ENCODE measurements at places on chromosomes 1 and 21.

GRCh38 chr21:25552856-25553255 is 54.4 kb downstream of the MRPL39 start:
- no peak for DNase-seq

DNA sequence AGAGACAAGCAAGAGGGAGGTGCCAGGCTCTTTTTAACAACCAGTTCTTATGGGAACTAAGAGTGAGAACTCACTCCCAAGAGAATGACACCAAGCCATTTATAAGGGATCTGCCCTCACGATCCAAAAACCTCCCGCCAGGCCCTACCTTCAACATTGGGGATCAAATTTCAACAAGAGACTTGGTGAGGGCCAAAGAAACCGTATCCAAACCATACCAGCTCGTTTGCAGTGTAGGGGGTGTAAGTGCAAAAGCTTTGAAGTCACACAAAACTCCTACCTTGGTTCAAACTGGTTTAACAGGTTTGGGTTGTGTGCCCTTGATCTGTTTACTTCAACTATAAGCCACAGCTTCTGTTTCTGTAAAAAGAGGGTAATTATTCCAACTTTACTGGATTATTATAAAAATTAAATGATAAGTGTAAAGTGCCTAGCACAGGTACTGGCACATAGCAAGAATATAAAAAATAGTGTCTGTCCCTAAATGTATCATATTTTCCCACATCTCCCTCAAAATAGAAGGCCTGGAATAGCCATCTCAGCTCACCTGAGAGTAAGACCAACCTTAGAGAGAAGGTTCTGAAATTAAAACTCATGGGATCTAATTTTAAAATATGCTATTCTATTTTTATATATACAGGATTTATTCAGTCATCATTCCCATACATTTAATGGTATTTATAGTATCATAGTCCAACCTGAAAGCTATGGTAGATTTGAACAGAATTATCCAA is 7.0 kb upstream of the USP25 start:
- no peak for DNase-seq

DNA sequence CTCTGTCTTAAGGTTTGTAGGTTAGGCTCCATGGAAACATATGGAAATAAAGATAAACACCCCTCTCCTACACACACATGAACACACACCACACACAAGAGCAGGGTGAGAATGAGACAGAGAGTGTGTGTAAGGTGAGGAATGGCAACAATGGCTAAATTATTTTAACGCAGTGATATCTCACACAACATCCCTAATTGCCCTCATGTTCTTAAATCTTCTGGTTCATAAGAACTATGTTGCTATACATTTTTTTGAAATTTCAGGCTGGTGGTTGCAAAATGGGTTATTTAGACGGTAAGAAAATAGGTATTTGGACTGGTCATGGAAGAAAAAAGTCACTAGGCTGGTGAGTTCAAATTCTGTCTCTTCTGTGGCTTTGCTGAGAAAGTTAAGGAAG is 316.7 kb upstream of the ESRRG start:
- DNase-seq = no peak

DNA sequence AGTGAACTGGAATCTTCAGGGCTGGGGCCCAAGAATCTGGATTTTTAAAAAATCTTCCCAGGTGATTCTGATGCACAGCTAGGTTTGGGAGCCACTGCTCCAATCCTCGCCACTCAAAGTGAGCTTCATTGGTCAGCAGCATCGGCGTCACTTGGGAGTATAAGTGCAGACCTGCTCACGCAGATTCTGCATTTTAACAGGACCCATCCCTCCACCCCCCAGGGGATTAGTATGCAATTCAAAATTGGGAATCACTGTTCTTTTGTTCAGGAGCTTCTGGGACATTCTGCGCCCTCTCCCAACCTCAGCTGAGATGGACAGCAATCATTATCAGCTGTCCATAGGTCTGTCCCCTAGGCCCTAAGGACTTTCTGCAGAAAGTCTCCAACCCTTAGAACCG is 53.5 kb downstream of the LGR6 start:
- DNase-seq = no peak

GRCh38 chr1:178358456-178358855 is 138.3 kb downstream of the CLEC20A start:
- no peak for DNase-seq

DNA sequence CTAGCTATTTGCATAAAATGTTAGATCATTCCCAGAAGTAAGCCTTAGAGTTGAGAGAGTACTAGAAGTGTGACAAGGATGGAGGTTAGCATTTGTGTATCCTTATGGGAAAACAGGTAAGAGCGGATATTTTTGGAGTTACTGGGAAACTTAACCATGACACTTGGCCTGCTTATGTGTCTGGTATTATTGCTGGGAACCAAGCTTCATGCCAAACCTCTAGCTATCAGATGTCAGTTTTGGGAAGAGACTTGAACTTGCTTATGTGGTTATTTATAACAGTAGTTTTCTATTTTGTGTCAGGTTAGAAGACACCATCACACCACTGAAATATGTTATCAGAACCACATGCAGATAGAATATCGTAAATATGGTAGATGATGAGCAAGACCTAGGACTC is 230.3 kb upstream of the SGIP1 start:
- no peak for DNase-seq

GRCh38 chr1:64337475-64337874 is 132.5 kb upstream of the CACHD1 start:
- no peak for DNase-seq

DNA sequence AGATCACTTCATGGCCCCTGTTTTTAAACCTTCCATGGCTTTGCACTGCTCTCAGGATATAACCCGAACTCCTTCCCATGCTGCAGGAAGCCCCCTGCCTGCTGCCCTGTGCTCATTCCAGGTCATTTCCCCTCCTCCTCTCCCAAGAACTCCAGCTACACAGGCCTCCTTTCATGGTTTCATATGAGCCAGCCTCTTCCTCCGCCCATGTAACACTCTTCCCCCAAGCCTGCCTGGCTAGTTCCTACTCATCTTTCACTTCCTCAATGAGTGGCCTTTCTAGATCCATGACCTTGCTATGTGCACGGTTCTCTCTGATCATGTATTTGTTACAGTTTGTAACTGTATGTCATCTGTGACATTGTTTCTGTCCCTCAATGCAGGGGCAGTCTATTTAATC is 3.1 kb upstream of the NCF2 start:
- no peak for DNase-seq

- DNase-seq = no peak
These were observed 89.6 kb downstream of the NAV1 start for GRCh38 chr1:201628490-201628889.

DNA sequence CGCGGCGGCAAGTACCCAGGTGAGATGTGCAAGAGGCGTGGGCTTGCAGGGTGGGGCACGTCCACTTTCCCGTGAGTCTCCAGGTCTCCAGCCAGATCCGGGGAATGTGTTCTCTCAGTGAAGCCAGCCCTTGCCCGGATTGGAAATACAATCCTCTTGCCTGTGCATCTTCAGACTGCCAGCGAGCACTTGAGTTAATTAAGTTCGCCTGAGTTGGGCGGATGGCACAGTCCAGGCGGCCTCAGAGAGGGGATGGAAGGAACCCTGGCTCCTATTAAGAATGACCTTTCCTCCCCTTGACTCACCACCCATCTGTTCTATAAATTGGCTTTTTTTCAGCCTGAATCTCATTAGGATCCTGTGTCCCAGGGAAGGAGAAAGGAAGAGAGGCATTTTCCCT is 33.3 kb upstream of the CNTN2 start:
- DNase-seq = no peak

GRCh38 chr1:230568008-230568407 is 74.3 kb upstream of the COG2 start:
- peak; percentile 52 for DNase-seq

DNA sequence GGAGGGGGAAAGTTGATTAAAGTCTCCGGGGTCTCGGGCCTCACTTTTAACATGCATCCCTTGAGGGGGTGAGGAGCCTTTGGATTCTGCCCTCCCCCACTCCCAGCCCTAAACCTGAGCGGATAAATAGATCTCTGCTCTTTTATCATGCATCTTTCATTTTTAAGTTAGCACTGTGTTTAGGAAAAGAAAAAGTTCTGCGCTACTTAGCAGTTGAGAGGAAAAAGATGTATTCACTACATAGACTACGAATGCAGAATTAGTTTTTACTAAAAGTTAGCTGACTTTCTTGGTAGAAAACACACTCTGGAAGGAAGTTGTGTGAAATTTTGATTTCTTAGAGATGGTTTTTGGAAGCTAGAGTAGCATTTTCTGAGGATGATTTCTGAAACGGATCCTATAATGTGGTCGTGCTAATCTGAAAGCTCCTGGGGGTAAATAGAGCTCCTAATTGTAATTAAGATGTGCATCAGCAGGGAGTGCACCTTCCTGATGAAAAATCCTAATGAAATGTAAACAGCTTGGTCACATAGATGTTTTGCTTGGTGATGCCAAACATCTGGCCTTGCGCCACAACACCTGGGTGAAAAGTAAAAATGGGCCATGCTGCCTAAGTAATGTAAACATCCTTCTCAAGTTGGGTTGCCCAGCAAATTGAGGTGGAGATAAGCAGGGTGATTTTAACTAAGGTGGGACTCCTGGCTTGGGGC is 1.8 kb downstream of the ROR1 start:
- DNase-seq = peak; percentile 17

- no peak for DNase-seq
These were observed 69.9 kb upstream of the IGSF21 start for GRCh38 chr1:18037651-18038050.

- DNase-seq = no peak
These were observed 29.3 kb downstream of the SLC5A9 start for GRCh38 chr1:48251821-48252220.

DNA sequence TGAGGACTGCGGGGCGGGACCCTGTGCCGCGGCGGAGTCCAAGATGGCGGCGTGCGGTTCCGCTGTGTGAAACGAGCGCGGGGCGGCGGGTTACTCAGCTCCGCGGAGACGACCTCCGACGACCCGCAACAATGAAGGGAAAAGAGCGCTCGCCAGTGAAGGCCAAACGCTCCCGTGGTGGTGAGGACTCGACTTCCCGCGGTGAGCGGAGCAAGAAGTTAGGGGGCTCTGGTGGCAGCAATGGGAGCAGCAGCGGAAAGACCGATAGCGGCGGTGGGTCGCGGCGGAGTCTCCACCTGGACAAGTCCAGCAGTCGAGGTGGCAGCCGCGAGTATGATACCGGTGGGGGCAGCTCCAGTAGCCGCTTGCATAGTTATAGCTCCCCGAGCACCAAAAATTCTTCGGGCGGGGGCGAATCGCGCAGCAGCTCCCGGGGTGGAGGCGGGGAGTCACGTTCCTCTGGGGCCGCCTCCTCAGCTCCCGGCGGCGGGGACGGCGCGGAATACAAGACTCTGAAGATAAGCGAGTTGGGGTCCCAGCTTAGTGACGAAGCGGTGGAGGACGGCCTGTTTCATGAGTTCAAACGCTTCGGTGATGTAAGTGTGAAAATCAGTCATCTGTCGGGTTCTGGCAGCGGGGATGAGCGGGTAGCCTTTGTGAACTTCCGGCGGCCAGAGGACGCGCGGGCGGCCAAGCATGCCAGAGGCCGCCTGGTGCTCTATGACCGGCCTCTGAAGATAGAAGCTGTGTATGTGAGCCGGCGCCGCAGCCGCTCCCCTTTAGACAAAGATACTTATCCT is 430 bp downstream of the RBM15 start:
- DNase-seq = peak; percentile 54

- DNase-seq = no peak
These were observed 37.0 kb upstream of the LRRC3 start for GRCh38 chr21:44418108-44418875.

- DNase-seq = no peak
These were observed 288.3 kb upstream of the AJAP1 start for GRCh38 chr1:4366091-4366490.

- DNase-seq = no peak
These were observed 251.0 kb downstream of the PTPRU start for GRCh38 chr1:29487291-29487690.

GRCh38 chr1:240691909-240692705 is 80.2 kb upstream of the GREM2 start:
- DNase-seq = peak; percentile 78

- DNase-seq = peak; percentile 79
These were observed 2.2 kb downstream of the CYB5R1 start for GRCh38 chr1:202964791-202965410.

GRCh38 chr1:153540394-153541361 is at the start of gene S100A5:
Gene S100A5 (minus strand): TSS chr1:153540934. CDS start chr1:153540191, 743 bp downstream.
- peak; percentile 55 for DNase-seq

DNA sequence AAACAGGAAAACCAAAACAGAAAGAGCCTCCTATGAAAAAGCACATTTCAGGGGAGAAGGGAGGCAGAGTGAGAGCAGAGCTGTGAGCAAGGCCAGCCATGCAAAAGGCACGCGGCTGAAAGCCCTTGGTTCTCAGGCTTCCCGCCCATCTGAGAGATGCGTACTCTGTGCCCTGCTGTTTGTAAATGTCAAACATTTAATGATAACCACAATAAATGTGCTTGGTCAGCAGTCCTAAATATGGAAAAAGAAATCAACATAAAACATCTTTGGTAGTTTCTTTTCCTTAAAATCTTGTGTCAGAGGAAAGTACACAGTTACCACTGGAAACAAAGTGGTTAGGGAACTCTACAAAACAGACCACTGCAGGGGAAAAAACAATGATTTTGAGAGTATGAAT is 283.1 kb downstream of the DSCAM start:
- DNase-seq = no peak

GRCh38 chr1:13605159-13605558 is 21.5 kb downstream of the PDPN start:
- peak; percentile 36 for DNase-seq

GRCh38 chr1:182415789-182416188 is 15.3 kb upstream of the TEDDM1 start:
- DNase-seq = no peak

GRCh38 chr1:26346274-26347033 is 7.5 kb downstream of the CRYBG2 start:
- DNase-seq = no peak

- DNase-seq = peak; percentile 93
These were observed 119.2 kb downstream of the GALNT2 start for GRCh38 chr1:230186003-230186863.

DNA sequence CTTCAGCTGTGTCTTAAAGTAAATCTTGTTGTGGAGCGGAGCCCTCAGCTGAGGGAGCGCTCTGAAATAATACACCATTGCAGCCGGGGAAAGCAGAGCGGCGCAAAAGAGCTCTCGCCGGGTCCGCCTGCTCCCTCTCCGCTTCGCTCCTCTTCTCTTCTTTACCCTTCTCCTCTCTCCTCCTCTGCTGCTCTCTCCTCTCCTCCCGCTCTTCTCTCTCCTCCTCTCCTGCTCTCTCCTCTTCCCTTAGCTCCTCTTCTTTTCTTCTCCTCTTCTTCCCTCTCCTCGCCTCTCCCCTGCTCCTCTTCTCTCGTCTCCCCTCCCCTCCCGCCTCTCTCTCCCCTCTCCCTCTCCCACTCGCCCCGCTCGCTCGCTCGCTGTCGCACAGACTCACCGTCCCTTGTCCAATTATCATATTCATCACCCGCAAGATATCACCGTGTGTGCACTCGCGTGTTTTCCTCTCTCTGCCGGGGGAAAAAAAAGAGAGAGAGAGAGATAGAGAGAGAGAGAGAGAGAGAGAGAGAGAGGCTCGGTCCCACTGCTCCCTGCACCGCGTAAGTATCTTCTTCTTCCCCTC is at the start of gene PROX1:
Gene PROX1 (plus strand): TSS at position 47 of the 580 bp plus-strand sequence. CDS start 8,563 bp downstream, outside the sequence.
- DNase-seq = peak; percentile 87
